ENCODE measurements at places on chromosomes 16 and 17.

- no peak for DNase-seq
These were observed 87.2 kb upstream of the IRX3 start for GRCh38 chr16:54373534-54374520.

- no peak for DNase-seq
These were observed 7.9 kb upstream of the TMIGD1 start for GRCh38 chr17:30341703-30342249.

DNA sequence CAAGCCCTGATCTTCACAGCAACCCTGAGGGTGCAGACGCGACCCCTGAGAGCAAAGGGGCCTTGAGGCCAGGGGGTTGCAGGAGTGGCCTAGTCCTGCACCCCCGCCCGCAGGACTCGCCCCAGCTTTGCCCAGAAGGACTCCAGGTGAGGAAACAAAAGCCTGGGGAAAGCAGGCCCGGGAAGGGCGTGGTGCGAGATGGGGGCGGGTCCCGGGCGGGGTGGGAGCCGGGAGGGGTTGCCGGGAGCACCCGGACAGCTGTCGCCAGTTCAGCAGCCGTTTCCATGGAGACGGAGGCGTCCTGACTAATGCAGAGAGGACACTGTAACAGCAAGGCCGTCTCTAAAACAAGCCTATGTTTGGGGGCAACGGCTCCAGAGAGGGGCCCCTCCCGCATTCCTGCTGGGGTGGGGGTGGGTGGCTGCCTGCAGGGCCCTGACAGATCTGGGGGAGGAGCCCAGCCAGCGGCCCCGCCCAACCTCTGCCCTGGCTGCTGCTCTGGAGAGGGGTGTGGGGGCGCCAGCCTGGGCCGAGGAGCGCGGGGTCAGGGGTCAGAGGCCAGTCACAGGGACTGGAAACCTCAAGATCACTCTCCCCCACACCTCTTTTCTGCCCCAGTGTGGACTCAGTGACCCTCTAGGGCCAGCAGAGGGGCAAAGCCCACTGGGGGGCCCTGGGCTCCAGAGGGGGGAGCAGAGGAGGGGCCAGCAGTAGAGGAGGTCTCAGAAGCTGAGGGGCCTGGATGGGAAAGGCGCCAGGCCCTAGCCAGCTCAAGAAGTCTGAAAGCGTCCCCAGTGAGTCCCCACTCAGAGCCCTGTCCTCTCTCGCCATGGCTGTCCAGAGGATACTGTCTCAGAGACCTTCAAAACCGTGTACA is 3.1 kb upstream of the TPPP3 start:
- DNase-seq: no peak

DNA sequence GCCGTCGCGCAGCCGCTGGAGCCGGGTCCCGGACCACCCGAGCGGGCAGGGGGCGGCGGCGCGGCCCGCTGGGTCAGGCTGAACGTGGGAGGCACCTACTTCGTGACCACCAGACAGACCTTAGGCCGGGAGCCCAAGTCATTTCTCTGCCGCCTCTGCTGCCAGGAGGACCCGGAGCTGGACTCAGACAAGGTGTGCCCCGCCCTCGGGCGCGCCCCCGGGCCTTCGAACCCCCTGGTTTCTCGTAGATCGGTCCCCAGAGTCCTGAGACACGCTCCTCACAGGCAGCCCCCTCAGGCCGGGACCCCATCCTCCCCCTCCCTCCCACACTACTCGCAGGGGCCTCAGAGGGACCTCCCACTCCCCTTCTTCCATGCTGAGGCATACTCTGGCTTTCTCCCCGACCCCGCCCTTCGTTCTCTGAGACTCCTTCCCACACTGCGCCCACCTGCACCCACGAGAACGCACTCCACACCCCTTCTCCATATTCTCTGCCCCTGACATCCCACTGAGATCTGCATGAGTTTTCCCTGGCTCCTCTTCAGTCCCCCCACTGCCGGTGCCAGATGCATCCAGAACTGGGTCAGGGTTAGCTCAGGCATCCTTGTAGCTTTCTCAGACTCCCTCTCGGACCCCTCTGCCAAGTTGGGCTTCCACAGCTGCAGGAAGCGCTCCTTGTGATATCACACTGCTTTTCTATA is 523 bp downstream of the KCTD2 start:
- DNase-seq: no peak

GRCh38 chr17:79684132-79684985 is 46.4 kb upstream of the ENPP7 start:
- no peak for DNase-seq

DNA sequence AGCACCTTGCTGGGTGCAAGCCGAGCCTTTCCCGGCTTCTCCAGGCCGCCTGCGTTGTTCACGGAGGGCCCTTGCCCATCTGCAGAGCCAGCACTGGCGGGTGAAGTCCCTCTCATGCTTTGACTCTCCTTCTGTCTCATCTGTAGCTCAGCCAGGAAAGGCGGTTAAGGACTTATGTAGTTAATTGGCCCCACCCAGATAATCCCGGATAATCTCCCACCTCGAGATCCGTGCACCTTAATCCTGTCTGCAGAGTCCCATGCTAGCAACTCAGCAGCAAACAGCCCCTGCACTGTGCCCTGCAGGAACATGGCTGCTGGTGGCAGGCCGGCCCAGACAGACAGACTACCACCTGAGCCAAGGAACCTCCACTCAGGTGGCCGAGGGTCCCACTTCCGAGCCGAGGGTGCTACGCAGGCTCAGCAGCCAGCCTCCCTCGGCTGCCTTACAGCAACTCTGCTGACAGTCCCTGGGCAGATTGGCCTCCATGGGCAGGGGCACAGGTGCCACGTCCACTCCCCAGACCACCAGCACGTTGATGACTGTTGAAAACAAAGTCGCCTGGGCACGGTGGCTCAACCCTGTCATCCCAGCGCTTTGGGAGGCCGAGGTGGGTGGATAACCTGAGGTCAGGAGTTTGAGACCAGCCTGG is 16.9 kb downstream of the RAB40C start:
- DNase-seq: no peak

DNA sequence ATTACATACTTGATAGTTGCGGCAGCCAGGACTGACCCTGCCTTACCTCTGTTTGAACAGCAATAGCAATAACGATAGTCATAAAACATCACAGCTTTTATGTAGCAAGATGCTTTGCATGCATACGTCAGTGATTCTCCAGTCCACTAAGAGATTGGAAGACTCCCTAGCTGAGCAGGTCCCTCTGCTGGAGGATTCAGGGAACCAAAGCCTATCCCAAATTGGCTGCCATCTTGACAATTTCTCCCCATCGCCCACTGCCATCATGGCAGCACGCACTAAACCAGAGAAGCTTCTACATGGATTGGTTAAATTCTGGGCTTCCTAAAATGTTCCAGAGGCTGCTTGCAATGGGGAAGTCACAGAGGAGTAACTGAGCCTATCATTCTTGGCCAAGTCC is 360.6 kb upstream of the XYLT1 start:
- no peak for DNase-seq

DNA sequence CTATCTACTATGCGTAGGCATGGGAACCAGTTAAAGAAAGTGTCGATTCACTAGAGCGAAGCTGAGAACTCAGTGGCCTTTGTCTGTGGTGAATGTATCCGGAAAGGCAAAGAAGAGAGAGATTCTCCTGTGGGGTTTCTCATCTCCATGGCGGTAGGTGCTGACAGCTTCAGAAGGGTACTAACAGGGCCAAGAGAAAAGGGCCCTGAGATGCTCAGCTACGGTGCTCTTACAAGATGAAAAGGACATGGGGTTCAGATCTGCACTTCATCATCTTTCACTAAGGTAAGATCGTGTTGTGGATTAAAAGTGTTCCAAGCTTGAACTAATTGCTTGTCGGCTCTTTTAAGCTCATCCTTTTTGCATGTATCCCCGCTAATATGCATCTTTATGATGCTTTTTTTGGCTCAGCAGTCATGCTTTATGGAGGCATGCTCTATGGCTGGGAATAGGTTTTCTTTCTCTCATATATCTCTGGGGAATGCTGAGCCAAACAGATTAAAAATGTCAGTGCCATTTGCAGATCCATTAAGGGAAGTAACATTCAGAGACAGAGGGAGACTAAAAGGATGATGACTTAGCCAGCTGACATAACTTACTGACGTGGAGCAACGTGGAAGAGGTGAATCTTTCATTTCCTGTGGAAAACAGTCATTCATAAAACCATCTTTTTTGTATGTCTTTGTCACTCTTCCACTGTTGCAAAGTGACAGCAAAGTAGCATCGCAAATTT is 29.9 kb downstream of the KCNJ16 start:
- DNase-seq: no peak

DNA sequence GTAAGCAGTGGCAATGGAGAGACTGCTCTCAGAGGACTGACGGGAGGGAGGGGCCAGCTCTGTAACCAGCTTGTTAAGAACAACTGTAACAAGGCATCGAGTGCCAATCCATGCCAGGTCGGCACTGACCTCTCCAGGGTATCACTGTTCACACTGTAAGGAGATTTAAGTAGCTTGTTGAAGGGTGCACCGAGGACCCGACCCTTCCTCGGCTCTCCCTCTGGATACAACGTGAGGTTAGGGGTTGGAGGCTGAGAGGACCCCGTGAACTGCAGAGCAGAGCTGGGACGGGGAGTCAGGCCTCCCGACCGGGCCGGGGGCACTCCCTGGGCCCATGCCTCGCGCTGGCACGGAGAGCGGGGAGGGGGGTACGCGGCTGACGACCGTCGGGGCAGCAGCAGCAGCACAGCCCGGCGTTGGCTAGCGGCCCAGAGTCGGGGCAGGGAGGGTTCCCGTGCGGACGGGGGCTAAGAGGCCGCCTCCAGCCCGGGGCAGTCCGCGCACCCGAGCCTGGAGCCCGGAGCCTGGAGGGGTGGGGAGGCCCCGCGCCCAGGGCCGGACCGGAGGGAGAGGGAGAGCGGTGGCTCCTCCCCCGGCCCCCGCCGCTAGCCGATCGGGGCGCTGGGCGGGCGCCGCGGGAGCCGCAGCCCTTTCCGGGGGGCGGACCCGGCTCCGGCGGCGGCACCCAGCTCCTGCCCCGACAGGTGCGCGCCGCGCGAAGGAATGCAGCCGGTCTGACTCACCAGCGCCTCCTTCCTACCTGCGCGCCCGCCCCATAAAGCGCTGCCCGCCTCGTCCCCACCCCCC is at the start of gene ITGB4:
ITGB4 (plus strand) TSS at position 804 of the 807 bp plus-strand sequence. CDS start 3,245 bp downstream, outside the sequence.
- peak; percentile 41 for DNase-seq

DNA sequence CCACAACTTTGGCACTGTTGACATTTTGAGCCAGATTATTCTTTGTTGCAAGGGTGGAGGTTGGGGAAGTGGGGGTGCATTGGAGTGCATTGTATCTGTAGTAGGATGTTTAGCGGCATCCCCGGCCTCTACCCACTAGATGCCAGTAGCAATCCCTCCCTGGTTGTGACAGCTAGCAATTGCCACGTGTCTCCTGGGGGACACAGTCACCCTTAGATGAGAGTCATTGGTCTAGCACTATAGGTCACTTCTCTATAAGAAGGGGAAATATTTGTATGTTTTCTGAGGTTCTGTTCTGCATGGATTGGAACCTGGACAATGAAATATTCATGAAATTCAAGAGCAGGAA is 32.4 kb downstream of the MSI2 start:
- DNase-seq: no peak

GRCh38 chr16:14438256-14438655 is 191.8 kb downstream of the PARN start:
- DNase-seq: no peak

- no peak for DNase-seq
These were observed 1.5 kb upstream of the TBCD start for GRCh38 chr17:82750241-82750908.

DNA sequence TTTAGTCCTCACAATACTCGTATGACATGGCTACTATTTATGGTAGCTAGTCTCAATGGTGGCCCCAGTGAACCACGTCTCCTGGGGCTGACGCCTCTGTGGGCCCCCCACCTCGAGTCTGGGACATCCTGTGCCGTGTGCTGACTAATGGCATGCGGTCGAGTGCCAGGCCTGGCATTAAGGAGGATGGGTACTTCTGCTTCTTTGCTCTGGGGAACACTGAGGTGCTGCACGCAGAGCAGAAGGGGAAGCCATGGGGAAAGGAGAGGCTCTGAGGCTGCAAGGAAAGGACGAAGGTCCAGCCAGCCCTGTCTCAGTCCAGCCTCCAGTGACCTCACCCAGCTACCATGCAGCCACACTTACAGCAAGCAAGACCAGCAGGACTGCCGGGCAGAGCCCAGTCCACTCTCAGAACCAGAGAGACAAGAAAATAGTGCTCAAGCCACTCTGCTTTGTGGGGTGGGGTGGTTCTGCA is 5.7 kb upstream of the MPRIP start:
- DNase-seq: no peak

DNA sequence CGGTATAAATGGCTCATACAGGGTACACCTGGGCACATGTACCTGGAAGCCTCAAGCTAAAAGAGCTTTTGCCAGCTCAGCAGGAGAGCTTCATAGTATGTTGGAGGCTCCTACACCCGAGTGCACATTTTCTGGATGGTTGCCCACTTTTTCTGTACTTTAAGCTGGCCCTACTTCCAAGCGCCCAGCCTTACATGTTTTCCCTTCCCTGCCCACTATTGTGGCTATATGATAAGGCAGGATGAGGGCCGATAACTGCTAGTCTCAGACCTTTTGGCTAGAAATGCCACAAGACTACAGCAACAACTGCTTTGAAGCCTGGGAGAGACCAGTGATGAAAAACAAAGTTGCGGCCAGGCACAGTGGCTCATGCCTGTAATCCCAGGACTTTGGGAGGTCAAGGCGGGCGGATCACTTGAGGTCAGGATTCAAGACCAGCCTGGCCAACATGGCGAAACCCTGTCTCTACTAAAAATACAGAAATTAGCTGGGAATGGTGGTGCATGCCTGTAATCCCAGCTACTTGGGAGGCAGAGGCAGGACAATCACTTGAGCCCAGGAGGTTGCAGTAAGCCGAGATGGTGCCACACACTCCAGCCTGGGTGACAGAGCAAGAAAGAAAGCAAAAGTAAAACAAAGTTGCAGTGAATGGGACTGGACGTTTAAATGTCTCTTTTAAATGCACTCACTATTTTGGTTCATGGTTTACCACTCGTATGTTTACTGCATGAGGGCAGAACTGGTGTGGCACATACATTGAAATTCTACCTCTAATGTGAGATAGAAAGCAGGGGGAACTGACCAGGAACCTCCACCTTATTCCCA is 14.2 kb upstream of the MARCHF10 start:
- DNase-seq: no peak

DNA sequence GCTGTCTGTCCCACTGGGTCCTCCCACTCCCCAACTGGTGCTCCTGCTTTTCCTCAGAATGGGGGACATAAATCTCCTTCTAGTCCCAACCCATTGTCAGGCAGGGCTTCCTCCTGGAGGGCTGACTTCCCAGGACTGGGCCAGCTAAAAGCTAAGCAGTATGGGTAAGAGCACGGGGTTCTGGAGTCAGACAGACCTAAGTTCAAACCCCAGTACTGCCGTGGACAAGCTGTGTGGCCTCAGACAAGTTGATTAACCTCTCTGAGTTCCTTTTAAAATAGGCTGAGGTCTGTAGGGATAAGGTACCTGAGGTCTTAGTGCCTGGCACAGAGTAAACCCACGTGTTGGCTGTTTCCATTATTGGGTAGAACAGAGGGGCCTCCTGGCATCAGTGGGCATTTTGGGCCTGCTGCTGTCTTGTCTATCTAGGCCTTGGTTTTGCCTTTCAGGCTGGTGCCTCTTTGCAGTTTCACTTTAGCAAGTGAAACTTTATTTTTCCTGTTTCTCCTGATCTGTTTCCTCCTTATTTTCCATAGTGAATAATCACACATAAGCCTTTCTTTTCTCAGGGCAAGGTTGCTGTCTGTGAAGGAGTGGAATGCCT is 114.6 kb downstream of the PRKCB start:
- DNase-seq: no peak

GRCh38 chr17:35742896-35743477 is 10.1 kb downstream of the GAS2L2 start:
- DNase-seq: no peak
